ENCODE measurements at places on chromosomes 4 and X.

- peak; percentile 46 for DNase-seq
Measured at GRCh38 chr4:170089274-170089667, 485 bp downstream of the AADAT start.

DNA sequence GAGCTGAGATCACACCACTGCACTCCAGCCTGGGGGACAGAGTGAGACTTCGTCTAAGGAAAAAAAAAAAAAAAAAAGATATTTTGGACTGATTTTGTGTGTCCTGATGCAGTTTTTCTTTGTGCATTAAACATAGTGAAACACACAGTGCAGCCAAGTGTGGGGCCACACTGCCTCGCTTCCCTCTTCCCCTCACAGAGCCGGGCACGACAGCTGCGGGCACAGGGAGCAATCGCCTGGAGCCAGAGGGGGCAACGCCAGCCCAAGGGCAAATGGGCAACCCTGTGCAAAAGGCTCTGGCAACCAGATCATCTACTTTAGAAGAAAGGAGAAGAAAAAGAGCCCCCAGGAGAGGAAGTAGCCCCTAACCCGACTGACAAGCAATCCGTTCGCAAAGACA lies 13.5 kb upstream of the CCNQ start:
- no peak for DNase-seq

- no peak for DNase-seq
Measured at GRCh38 chr4:185945252-185945651, 123.7 kb upstream of the TLR3 start.

GRCh38 chr4:65670020-65670330 lies 314 bp downstream of the EPHA5 start:
- DNase-seq = no peak
